ENCODE measurements at places on chromosomes 3 and 15.

DNA sequence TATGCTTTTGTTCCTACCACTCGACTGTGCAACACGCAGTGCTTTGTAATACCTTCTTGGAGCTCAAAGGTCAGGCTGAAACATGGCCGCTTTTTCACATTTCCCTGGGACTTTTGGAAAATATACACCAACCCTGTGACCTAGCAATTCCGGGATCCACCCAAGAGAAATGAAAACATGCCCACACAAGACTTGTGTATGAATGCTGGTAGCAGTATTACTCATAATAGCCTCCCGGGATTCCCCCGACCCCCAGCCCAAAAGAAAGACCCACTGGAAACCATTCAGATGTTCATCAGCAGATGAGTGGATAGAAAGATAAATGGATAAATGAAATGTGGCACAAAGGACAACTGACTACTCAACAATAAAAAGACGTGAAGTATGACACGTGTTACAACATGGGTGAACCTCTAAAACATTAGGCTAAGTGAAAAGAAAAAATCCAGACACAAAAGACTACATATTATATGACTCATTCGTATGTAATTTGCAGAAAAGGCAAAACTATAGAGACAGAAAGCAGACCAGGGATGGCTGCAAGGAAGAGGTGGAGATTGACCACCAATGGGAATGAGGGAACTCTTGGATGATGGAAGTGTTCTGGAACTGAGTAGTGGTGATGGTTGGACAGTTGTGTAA, 104.1 kb downstream of the PGPEP1L start:
- DNase-seq = peak; percentile 66

DNA sequence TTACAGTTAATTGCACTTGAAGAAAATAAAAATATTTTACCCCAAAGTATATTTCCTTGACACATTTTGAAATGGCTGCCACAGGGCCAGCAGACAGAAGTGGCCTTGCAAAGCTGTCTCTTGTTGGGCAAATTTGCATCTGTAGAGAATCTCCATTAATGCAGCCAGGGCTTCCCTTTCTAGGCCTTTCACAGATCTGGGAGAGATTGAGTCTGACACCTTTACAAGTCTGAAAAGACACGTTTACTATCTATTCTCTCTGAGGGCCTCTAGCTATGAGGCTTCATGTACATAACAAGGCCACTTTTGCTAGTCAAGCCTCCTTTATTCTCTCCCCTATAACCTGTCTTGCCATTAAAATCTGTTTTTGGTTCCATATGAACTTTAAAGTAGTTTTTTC, 135.9 kb downstream of the ANO10 start:
- DNase-seq = no peak

DNA sequence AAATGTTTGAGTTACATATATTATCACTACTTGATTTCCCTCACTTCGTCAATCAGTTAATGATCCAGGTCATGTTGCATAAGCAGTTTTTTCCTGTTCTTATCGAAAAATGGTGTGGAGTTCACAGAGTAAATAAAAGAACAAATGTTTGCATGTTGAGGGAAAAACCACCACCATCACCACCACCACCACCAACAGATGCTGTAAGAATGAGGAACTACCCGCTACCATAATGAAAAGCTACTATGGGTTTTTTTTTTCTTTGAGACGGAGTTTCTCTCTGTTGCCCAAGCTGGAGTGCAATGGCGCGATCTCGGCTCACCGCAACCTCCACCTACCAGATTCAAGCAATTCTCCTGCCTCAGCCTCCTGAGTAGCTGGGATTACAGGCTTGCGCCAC, 27.6 kb downstream of the RUBCN start:
- DNase-seq = no peak

GRCh38 chr3:17182166-17182565, 297.4 kb downstream of the PLCL2 start:
- no peak for DNase-seq

DNA sequence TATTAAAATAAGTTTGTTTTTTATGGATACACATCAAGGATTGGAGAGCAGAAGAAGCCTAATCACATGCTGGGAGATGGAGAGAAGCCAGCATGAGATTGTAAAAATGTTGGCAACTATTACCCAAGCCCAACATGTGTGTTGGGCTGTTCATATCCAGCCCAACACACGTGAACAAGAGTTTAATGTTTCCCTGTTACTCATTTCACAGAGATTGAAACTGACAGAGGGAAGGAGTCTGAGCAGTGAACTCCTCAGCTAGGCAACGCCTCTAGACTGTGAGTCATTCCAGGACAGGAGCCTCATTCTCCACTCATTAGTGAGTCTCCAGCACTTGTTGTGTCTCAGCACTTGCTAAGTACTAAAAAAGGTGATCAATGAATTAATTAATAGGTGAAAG, 43.2 kb upstream of the CMSS1 start:
- DNase-seq = peak; percentile 81

DNA sequence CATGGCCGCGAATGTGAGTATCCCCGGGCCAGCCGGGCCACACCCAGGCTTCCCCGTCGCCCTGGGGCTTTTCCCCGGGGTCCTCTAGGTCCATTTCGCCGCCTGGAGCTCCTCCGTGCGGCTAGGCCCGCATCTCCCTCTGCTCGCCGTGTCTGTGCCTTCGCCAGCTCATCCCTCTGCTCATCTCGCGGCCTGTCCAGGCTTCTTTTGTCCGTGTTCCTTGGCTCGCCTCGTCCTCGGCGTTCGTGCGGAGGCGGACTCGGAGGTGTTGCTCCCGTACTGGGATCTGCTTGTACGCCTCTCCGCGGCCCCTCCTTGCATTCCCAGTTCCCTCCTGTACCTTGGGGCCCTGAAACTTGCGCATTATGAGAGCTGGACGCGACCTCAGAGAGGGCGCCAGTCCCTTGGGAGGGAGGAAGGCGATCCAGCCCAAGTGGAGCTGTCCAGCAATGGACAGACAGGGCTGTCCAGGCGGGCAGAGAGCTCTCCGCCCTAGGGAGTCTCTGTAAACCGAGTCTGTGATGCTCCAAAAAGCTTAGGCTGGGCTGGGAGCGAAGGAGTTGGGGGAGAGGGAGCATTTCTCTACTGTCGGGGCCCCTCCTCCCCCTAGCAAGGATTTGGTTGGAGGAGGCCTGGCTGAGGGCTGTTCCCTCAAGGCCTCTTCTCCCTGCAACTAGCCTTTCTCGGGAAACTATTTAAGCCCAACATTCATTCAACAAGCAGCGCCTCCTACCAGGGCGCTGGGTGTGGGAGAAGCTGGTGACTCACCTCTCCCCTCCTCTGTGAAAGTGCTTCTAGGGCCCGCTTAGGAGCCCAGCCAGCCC, 553 bp downstream of the TMEM43 start:
- peak; percentile 94 for DNase-seq

- DNase-seq = peak; percentile 40
Measured at GRCh38 chr15:85702321-85703101, 92.2 kb downstream of the KLHL25 start.

DNA sequence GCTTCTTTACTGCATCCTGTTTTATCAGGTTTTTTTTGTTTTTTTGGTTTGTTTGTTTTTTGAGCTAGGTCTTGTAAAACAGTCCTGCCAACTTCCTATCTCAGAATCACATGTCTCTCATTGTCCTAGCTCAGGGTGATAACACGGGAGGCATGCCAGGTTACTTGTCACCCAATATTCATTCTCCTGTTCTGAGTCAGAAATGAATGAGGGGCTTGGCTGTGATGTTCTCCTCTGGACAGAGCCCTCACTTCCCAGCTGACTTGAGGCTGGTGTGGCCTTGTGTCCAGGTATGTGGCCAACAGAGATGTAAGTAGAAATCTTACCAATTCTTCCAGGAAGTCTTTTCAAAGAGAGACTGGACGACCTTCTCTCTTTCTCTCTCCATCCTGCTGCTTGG, 317.0 kb downstream of the GABRB3 start:
- no peak for DNase-seq

- no peak for DNase-seq
Measured at GRCh38 chr3:193016437-193016901, 98.8 kb upstream of the MB21D2 start.

- no peak for DNase-seq
Measured at GRCh38 chr3:55245351-55245750, 241.8 kb downstream of the WNT5A start.

- DNase-seq = no peak
Measured at GRCh38 chr15:71697236-71697635, 113.1 kb upstream of the NR2E3 start.

DNA sequence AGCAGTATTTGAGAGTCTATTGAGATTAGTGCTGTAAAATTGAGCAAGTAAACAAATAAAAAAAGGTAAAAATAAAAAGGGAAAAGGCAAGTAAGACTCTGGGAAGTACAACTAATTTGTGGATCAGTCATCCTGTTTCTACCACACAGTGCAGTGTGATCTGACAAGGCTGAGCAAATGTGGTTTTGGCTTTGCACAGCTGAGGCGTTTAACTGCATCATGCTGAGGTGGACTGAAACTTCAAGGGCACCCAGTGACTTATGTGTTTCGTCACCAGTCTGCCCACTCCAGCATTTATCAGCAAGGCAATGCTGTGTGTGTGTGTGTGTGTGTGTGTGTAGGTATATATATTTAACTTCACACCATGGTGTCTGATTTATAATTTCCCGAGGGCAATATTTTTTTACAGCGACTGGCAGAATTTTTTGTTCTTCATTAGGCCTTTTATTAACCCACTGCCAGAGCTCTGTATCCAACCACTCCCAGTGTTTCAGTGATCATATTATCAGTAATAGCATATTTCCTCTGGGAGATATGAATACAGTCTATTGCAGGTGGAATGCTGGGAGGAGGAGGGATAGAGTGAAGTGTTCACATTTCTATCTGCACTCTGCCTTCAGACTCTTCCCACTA, 131.5 kb upstream of the SATB1 start:
- no peak for DNase-seq

- no peak for DNase-seq
Measured at GRCh38 chr3:128504533-128504915, 11.5 kb upstream of the GATA2 start.

DNA sequence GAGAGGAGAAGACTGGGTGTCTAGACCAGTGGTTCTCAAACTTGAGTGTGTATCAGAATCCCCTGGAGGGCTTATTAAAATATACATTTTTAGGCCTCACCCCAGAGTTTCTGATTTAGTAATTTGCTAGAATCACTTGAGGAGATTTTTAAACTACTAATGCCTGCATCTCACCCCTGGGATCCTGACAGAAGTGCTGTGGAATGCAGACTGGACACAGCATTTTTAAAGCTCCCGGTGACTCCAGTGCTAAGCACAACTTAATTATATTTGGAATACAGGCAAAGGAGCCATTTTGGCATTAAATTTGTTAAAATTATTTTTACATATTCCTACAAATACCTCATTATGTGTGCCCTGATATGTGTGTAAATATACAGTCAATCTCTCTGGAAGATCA, 26.7 kb upstream of the COL6A6 start:
- DNase-seq = peak; percentile 66
